ENCODE measurements at places on chromosomes 7 and 10.

DNA sequence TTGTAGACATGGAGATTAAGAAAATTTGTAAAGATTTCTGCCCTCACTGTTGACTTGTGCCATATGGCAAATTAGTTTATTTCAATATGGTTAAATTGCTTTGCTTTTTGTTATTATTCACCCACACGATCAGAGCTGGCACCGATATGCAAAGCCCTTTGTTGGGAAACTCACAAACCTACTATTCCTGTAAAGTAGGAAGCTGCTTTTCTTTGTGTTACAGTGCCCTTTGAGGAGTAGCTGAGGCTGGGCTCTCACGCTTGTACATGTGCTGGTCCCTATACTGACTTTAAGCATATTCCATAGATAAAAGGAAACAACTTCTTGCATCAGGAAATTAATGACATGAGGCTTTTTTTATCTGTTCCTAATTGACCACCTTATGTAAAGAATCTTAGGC is 17.6 kb upstream of the AOAH start:
- DNase-seq = no peak

- no peak for DNase-seq
Measured at GRCh38 chr10:22851865-22852239, 76.0 kb upstream of the ARMC3 start.

- DNase-seq = no peak
Measured at GRCh38 chr10:72557362-72557761, 68.5 kb downstream of the MICU1 start.

DNA sequence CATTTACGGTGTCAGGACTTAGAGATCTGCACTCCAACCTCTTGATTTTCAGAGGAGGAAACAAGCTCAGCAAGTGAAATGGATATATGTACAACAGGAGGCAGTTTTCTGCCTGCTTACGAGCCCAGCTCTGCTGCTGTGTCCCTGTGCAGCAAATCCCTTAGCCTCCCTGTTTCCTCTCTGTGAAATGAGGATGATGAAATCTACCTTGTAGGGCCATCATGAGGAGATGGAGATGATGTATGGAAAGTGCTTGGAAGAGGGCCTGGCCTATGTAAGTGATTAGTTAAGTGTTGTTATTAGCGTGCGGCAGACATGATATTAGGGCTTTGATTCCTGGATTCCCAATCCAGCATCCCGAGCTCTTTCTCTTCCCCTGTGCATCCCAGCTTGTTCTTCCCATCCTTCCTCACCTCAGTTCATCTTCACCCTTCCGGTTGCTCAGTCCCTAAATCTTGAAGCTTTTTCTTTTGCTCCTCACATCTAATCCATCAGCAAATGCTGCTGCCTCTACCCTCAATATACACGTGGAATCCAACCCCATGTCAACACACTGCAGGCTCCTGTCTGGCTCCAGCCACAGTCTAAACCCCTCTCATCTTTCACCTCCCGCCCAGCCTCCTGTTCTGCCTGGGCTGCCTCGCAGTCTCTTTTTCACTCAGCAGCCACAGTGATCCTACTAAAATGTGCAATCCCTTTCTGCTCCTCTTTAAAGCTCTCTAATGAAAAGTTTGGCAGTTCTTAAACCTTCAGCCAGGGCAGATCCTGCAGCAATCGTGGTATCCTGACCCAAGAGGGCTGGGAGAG is 113.8 kb downstream of the MARCHF5 start:
- DNase-seq = no peak

- no peak for DNase-seq
Measured at GRCh38 chr7:101112233-101112632, 14.7 kb upstream of the SERPINE1 start.

DNA sequence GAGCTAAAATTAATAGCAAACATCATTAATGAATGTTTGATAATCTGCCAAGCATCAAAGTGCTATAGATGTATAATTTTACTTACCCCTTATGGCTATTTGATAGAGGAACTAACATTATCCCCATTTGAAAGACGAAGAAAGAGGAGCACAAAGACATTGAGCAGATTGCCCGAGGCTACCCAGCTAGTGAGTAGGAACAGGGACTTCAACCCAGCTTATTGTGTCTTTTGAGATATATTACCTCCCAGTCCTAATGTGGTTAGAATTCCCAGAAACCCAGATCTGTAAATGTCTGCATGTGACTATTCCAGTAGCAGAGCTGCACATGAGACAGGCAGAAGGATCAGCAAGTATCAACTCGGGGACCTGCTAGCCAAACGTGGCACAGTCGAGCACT is 160.1 kb upstream of the AOAH start:
- DNase-seq = no peak

DNA sequence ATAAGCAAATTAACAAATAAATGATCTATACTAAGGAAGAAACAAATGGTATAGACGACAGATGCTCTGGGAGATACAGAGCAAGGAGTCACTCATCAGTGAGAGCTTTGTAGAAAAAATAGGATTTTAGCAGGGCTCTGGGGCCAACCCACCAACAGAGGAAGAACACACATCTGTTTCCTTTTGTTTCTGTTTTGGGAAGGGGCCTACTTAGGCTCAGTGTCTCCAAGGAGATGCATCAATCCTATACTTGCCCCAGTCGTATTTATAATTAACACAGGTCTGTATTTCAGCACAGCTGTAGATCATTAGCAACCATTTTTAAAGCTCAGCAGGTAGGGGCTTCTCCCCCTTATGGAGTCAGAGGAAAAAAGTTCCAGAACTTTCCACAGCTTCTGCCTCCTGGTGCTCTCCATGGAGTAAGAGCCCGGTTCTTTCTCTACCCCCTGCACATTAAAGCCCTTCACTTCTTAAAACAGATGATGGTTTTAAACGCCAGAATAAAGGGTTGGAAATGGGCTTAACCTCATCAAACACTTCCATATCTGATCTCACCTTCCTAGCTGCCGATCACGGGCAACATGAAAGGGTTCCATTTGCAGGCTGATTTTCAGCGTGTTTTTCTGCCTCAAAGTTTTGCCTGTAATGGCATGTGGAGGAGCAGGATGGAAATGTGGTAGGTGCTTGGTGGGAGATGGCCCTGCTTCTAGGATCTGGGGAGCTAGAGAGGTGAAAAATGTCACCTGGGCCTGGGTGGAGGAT is 291.7 kb downstream of the TCF7L2 start:
- DNase-seq = no peak

- no peak for DNase-seq
Measured at GRCh38 chr7:29495653-29496052, 68.0 kb upstream of the PRR15 start.

DNA sequence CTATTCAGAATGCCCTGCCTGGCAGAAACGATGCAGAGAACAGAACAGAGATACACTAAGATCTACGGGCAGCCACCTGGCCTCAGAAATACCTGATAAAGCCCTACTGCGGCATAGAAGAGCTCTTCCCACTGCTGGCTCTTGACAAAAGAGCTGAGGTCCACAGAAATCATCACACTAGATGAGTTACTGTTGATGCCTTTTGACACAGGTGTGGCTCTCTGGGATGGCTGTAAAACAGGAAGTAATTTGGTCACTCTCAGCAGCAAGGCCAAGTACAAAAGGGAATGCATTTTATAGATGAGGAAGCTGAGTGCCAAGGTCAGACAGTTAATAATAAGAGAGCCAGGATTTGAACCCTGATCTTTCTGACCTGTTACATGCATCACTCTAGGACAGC is 35.0 kb upstream of the ACSL5 start:
- no peak for DNase-seq

DNA sequence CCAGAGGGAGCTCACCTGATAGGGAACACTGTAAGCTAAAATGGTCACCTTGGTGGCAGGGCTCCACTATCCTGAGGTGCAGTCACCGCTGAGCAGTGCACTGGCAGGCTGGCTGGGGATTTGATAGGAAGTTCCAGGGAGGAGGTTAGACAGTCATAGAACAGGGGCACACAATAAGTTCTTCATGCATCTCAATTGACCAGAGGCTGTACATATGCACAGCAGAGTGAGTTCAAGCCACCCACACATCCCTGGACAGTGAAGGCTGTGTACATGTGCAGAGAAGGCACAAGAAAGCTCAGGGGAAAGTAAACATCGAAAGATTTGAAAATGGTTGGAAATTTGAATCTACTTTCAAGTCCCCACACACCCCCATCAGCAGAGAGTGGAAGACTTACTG is 13.9 kb downstream of the PRTFDC1 start:
- DNase-seq = no peak

GRCh38 chr10:71188201-71188600 is 24.2 kb upstream of the UNC5B start:
- no peak for DNase-seq

DNA sequence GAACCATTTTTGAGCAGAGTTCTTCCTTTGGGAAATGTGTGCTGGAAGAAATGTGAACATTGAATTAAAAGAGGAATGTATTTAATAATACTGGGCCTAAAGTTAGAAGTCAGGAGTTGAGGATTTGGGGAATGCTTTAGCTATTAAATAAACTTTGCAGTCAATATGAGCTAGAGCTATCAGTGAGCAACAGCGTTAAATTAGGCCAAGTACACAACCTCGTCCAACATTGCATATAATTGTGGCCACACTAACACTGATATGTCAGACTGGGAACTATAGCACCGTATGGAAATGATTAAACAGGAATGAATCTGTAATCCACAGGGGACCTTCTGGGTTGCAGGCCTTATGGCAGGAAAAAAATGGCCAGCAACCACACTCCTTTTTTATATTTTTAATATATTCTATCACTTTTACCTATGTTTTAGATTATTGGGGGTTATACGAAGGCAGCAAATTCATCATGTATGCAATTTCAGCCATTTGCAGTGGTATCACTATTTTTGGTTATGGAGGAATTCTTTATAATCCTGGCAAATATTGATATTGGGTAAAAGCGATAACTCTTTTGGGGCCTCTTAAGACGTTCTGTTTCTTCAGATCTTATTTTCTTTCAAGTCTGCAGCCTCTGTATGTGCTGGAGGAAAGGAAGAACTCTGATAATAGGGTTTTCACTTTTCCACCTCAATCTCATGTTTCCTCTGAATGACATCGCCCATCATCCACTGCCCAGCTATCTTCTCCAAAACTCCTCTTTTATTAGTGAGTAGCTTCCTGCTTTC is 236.3 kb upstream of the PLXDC2 start:
- DNase-seq = no peak

DNA sequence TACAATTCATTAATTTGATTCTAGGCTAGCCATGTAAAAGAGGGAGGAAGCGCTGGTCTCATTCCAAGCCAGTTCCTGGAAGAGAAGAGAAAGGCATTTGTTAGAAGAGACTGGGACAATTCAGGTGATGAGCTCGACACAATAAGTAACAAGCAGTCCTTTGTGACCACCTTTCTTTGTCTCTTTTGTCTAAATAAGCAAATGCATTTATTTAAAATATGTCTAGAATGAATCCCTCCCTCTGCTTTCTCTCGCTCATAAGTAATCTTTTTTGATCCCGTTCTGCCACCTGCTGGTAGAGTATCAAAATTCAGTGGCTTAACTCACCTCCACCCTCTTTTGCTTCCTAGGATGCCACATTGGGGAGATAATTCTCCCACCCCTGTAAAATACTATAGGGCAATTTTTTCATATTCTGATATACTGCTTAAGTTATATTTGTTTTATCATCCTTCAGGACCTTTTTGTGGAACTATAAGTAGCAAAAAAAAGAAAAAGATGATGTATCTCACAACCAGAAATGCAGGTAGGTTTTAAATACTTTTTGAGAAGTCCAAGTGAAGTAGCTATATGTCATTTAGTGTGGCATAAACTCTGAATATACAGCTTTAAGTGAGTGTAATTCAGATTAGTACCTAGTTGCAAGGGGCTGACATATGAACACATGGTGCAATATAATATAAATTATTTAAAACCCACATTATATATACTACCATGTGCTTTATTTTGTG is 91.5 kb downstream of the GSDME start:
- DNase-seq = peak; percentile 51

GRCh38 chr7:135467207-135467711 is 42.6 kb downstream of the CNOT4 start:
- no peak for DNase-seq

DNA sequence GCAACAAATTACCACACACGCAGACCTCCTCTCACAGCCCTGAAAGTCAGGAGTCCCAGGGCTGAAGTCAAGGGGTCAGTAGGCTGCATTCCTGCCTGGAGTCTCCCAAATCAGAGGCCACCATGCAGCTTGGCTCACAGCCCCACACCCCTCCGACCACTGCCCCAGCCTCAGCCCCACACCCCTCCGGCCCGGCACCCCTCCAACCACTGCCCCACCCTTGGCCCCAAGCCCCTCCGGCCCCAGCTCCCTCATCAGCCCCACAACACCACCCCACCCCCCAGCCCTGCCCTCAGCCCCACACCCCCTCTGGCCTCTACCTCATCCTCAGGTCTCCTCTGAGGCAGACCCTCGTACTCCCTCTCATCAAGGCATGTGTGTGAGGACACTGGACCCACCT is 85.7 kb downstream of the DIP2C start:
- no peak for DNase-seq

- DNase-seq = no peak
Measured at GRCh38 chr10:86366902-86367151, 232 bp upstream of the GRID1 start.

- no peak for DNase-seq
Measured at GRCh38 chr7:12855036-12855435, 167.6 kb downstream of the ARL4A start.

- no peak for DNase-seq
Measured at GRCh38 chr10:120436439-120437112, 20.5 kb upstream of the PLPP4 start.

GRCh38 chr7:157097569-157097968 is 41.2 kb upstream of the UBE3C start:
- DNase-seq = peak; percentile 31

- DNase-seq = no peak
Measured at GRCh38 chr7:108078211-108078673, 51.9 kb downstream of the LAMB4 start.

GRCh38 chr7:116148626-116149025 is 61.7 kb upstream of the TES start:
- no peak for DNase-seq

DNA sequence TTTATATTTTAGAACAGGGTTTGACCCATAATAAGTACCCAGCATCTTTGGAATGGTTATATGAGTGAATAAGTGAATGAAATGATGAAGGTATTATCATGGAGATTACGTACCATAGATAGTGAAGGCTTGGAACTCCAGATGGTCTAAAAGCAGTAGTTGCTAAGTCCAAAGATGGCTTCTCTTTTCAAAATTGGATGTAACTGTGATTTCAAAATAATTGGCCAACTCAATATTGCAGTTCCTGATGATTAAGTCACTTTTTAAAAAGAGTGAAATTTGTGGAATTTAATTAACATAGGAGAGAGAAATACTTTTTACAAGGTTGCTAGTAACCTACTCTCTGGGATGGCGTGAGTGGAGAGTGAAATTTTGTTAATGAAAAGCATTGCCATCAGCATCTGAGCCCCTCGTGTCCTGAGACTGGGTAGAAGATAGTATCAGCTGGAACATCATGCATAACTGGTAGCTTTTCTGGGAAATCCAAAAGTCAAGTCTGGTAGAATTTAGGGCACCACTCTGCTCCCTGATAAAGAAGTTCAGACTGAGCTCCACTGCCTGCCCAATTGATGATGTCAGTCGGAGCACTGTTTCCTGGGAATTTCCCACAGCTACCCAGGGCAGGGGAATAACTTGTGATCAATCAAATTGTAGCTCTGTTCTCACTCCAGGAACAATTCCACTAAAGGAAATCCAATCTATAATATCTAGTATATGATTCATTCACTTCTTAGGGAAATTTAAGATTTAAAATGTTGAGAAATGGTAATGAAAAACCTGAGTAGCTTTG is 3.2 kb downstream of the GPR141 start:
- no peak for DNase-seq
